Trophoblast cell (in vitro differentiated cells and primary cell): ENCODE measurements at places on chromosomes 6 and 20.
A peak's percentile ranks its signal among the peaks of the same experiment; 100 is the strongest.

GRCh38 chr20:32641464-32641863 lies 32.3 kb downstream of the C20orf203 start:
- peak; percentile 48 for DNase-seq

GRCh38 chr20:22916021-22916842 lies 118.9 kb upstream of the SSTR4 start:
- peak; percentile 22 for DNase-seq

- DNase-seq, result peak; percentile 59
These were observed 671.4 kb downstream of the RFPL4B start for GRCh38 chr6:113018351-113019151.

GRCh38 chr6:138568997-138569396 lies 69.7 kb upstream of the NHSL1 start:
- DNase-seq, result no peak

- DNase-seq, result peak; percentile 64
These were observed 1.6 kb downstream of the PXDC1 start for GRCh38 chr6:3749977-3750316.

- peak; percentile 68 for DNase-seq
These were observed 2.1 kb downstream of the EZR start for GRCh38 chr6:158816803-158817727.
